Cortex of kidney (tissue), 1 donor: ENCODE measurements at places on chromosomes 7 and 10.

GRCh38 chr10:75352650-75353049 lies 48.9 kb downstream of the ZNF503 start:
- no peak for DNase-seq

GRCh38 chr7:109377076-109377884 lies 807.6 kb downstream of the DNAJB9 start:
- DNase-seq = no peak

DNA sequence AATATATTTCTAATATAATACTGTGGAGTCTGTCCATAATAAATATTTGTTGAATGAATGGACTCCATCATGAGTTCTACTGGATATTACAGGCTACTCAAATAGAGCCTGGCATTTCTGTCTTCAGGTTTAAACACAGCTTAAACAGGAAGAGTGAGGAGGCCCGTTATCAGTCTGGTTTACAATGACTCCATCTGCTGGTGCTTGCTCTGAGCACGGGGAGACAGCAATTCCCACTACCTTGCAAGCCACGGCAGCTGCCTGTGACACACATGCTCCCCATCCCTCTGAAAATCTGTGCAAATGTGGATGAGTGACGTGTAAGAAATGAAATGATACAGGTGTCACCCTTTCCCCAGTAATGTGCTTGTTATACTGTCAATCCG lies 293.5 kb upstream of the IMMP2L start:
- no peak for DNase-seq

DNA sequence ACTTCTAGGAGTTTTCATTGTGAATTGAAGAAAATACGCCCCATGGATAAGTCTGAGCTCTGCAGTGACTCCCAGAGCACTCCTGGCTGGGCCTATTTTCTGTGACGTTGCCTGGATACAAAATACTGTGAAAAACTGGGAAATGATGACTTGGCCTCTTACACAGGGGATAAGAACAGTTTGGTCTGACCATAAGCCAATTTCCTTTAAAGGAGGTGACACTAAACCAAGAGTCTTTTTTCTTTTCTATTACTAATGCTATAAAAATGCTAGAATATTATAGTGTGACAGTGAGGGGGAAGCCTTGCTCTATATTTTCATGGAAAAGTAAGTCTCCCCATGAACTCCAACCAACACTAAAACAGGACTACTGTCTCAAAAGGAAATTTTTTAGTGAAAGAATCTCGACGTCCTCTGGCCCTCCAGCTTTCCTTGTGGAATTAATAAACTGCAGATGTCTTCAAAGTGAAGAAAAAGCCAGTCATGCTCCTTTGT lies 45.5 kb downstream of the MYOF start:
- no peak for DNase-seq

GRCh38 chr10:86657011-86657395 lies 2.7 kb downstream of the OPN4 start:
- no peak for DNase-seq

DNA sequence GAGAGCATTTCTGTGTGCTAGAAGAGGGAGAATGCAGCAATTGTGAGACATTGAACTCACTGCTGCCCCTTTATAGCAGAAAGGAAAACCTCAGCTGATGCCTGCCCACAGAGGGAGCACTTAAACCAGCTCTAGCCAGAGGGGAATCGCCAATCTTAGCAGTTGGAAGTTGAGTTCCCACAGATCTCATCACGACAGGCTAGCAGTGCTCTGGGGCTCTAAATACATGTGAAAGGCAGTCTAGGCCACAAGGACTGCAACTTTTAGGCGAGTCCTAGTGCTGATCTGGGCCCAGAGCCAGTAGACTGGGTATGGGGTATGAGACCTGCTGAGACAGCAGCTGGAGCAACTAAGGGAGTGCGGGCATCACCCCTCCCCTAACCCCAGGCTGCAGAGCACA lies 25.2 kb upstream of the PRR15 start:
- no peak for DNase-seq

GRCh38 chr10:125164421-125164820 lies 4.1 kb upstream of the CTBP2 start:
- no peak for DNase-seq

GRCh38 chr10:124356701-124357560 lies 61.8 kb downstream of the OAT start:
- DNase-seq = no peak

GRCh38 chr7:127566242-127566641 lies 19.2 kb downstream of the GCC1 start:
- DNase-seq = no peak

- no peak for DNase-seq
Measured at GRCh38 chr7:139990142-139990535, 72.6 kb downstream of the PARP12 start.

DNA sequence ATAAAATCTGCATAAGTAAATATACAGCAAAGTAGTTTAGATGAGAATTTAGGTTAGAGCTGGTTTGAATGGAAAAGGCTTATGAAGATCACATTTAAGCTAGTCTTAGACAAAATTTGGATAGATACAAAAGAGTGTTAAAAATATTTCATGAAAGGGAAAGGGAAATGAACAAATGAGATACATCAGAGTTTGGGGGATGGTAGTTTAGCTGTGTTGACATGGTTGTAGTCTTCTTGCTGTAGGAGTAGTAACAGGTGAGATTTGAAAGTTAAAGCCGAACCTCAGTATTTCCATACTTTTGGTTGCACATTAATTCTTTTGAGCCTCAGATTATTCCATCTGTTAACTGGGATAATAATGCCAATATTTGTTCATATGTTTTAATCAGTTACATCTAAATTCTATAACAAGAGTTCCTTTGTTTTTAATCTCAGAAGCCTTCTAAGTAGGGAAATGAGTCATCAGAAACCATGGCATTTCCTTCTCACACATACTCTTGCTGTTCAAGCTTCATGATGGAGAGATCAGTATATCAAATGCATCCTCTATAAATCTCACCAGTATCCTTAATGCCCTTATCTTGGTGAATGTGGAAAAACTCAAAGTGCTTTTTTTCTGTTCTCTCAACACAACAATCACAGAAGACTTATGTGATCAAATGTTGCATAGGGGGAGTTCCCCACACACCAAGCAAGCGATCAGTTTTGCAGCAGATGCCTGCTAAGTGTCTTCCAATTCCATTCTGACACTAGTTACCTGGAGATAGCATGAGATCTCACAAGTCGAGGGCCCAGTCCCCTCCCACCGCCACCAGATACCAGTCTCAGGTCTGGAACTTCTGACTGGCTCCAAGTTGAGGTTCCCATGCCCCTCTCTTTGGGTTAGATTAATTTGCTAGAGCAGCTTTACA lies 84.7 kb downstream of the MAPK8 start:
- DNase-seq = no peak

DNA sequence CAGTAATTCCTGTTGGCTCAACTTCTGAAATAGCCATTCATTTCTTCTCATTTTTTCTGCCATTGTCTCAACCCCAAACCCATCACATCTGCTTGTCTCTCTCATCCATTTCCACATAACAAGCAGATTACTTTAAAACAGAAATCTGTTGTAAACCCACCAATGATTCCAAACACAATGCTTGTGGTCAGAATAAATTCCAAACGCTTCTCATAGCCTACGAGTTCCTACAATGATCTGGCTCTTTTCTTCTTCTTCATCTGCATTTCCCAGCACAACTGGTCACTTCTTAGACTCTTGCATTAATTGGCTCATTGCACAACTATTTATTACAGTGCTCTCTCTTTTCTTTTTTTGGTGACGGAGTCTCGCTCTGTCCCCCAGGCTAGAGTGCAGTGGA lies 364.1 kb downstream of the GATA3 start:
- no peak for DNase-seq

DNA sequence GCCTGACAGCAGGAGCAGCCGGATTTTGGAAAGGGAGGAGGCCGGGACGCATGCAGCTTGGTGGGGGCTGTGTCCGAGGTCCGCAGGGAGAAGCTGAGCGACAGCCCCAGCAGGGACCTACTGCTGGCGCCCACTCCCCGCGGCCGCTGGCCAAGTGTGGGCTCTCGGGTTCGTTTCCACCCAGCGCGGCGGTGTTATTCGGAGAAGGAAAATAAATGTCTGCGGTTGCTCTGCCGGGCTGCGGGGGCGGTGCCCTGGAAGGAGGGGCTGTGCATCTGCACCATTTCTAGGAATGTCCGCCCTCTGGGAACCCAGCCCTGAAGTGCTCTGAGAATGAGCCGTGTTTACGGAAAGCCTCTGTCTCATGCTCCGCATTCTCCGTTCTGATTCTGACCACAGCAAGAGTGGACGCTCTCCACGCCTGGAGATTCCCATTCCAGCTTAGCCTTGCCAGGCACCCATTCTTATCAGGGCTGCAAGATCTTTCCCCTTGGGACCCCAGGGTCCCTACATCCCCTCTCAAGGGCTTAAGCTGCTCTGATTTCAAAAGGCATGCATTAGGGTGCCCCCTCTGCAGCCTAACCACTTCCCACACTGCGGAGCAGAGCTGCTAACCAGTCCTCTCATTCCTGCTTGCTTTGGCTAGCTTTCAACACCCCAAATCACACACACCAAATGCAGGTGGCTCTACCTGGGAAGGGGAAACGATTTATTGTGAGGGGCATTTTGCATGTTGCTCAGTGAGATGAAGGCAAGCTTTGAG lies 256.6 kb upstream of the GLI3 start:
- no peak for DNase-seq

GRCh38 chr7:158311791-158312190 lies 275.8 kb downstream of the PTPRN2 start:
- DNase-seq = no peak

- no peak for DNase-seq
Measured at GRCh38 chr7:33645104-33645503, 260.2 kb upstream of the BMPER start.

GRCh38 chr10:97366572-97366971 lies 32.0 kb upstream of the FRAT2 start:
- no peak for DNase-seq

DNA sequence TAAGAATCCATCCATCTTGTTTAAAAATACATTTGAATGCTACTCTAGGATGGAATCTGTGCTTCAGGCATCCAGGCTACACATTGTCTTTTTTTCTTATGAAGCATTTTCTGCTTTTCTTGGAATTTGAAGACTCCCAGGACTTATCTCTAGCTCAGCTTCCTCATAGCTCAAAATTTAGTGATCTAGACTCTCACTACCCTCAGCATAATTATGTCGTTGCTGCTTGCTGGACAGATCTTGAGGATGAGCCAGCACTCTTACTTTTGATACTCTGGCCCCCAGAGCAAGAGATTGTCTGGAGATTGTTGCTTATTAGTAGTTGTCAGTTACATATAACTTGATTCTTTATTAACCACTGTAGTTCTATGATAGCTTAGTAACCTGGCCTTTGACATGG lies 83.3 kb upstream of the FGL2 start:
- DNase-seq = no peak

- DNase-seq = no peak
Measured at GRCh38 chr7:32255036-32255435, 184.8 kb upstream of the PDE1C start.

GRCh38 chr10:7028809-7029166 lies 382.0 kb downstream of the SFMBT2 start:
- no peak for DNase-seq

- DNase-seq = no peak
Measured at GRCh38 chr7:153470004-153470671, 582.1 kb upstream of the DPP6 start.

DNA sequence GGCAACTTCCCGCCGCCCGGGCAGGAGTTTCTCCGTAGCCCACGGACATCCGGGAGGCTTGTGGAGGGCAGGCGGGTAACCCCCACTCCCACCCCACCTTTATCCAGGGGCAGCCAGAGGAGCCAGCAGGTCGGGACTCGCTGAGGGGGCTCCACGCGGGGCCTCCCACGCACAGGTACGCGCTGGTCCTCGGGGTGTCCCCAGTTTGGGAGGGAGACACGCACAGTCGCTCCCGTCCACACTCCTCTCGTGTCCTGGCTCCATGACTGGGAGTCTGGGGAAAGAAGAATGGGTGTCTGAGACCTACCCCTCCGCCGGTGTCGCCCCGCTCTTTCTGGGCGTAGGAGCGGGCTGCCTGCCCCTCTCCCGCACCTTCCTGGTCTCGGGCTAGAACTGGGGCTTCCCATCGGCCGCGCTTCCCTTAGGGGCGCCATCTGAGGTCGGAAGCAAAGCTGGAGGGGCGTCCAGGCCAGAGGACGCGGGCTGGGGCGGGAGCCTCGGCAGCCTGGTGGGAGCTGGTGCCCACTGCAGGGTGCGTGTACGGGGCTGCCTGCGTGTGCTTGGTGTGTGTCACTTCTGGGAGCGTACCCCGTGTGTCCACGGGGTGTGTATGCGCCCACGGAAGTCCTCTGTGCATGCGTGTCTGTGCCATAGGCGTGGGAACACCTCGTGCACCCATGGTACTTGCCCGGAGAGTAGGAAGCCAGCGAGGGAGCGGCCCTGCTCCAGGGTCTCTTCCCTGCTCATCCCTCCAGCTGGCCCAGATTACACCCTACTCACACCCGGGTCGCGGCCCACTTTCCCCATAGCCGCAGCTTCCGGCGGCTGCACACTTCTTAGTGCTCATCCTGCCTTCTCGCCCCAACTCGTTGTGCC lies 73.0 kb upstream of the LEP start:
- no peak for DNase-seq

GRCh38 chr10:133094286-133094685 lies 6.6 kb downstream of the ADGRA1 start:
- no peak for DNase-seq

DNA sequence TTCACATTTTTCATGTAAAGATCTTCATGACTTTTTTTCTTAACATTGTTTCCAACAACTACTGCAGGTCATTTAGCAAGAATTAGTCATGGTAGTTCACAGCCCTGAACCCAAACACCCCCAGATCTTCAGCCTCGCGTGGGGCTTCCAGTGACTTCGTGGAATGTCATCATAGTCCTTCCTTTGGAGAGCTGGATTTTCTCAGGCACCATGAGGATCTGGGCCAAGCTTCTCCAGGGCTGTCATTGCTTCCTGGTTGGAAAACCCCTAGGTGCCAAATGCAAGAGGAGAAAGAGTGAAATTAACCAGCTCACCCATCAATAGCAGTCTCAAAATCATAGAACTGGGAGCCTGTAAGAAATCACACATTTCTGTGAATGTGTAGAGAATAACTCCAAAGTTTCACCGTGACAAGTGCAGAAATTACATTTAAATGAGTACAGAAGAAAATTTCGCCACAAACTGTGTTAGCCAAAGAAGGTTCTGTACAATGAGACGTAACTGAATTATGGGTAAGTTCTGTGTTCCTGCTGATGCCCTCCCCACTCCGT lies 175.4 kb downstream of the CELF2 start:
- no peak for DNase-seq

- no peak for DNase-seq
Measured at GRCh38 chr10:60382946-60383681, 6.6 kb downstream of the ANK3 start.

DNA sequence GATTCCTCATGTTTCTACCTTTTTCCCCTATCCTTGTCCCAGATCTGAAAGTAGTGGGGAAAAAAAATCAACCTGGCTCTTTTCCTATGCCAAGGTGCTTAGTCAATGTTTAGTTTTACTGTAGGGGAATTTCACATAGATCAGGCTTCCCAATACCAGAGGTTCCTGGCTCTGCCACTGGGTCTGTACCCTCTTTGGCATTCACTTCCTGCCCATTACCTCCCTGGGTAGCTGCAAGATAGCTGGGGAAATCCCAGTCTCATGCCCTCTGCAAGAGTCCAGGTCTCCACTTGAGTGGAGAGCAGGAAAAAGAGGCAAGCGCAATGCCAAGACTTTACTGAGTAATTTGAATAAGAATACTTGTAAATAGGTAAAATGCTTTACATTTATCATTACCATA lies 3.5 kb upstream of the BPGM start:
- no peak for DNase-seq

- no peak for DNase-seq
Measured at GRCh38 chr10:62811159-62811875, 4.8 kb downstream of the EGR2 start.
